Esophagus squamous epithelium (tissue), 5 donors: ENCODE measurements at places on chromosomes 3 and 15.

GRCh38 chr3:13854492-13854891, 25.4 kb downstream of the WNT7A start:
- DNase-seq, result no peak

GRCh38 chr15:76169018-76169417, 109.2 kb downstream of the TMEM266 start:
- DNase-seq, result no peak

- no peak for DNase-seq
Observed at GRCh38 chr3:73120710-73121109, 59.3 kb downstream of the EBLN2 start.

DNA sequence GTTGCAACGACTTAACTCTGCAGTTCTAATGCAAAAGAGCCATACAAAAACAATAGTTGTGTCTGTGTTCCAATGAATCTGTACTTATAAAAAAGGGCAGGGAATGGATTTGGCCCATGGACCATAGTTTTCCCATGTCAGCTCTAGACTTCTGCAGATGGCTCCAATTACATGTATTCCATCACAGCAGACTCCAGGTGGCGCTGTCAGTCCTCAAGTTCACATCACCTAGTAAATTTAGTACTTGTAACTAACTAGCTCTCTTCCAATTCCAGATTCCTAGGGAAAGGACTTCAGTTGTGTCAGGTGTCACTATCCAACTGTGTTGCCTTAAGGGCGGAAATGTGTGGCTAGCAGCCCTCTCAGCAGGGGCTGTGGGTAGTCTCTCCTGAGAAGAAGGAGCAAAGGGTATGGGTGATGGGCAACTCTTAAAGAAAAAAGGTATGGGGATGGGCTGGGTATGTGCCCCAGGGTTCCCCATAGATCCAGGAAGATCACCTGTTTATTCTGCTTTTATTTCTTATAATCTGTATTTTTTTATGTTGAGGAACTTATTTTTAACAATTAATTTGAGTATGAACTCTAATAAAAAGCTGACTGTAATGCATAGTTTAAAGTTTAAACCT, 36.2 kb downstream of the BBS4 start:
- DNase-seq, result no peak

DNA sequence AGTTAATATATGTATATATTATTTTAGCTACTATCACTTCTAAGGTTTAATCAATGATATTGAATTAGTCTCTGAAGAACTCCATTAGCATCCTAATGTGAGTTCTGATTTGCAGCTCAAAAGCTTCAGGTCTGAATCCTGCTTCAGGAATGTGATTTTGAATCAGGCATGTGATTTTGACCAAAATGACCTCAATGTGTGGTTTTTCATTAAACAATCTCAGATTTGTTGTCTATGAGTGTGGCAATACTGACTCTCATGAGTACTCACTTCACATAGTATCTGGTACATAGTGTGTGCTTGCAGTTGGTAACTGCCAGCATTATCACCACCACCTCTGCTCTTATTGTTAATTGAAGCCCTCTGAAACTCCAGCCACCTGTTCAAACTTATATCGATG, 251.0 kb downstream of the KCNH8 start:
- no peak for DNase-seq

GRCh38 chr3:38085943-38086324, 46.9 kb downstream of the DLEC1 start:
- no peak for DNase-seq

DNA sequence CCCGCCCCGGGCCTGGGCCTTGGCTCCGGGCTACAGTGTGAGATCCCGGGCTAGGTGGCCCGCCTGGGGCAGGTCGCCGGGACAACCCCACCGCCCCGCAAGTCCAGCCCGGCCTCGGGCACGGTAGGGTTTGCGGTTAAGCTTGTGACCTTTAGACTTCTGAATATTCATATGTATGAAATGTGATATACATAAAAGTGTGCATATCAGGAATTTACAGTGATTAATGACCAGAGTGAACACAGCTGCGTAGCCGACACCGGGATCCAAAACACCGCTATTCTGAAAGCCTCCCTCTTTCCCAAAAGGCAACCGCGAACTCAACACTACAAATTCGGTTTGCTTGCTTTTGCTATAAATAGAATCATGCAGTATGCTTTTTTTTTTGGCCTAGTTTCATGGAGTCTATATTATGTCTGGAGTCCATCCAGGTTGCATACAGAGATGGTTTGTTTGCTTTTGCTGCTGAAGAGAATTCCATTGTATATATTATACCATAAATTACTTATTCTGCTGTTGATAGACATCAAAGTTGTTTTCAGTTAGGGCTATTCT, 636 bp upstream of the SNRPA1 start:
- no peak for DNase-seq

DNA sequence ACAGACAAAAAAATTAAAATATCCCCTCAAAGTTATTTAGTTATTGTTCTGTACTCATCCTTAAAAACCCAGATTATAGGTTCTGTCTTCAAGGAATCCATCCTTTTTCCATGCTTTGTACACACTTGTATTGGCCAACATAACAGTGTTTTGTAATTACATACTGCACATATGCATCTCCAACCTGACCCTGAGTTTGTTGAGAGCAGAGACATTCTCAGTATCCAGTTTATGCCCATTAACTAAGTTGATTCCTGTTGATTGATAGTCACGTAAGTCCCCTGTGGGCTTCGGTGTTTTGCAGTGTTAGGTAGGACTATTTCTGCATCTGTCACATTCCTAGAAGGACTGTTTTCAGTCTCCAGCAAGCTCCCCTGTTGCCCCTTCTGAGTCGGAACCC, 33.6 kb downstream of the MOBP start:
- no peak for DNase-seq

DNA sequence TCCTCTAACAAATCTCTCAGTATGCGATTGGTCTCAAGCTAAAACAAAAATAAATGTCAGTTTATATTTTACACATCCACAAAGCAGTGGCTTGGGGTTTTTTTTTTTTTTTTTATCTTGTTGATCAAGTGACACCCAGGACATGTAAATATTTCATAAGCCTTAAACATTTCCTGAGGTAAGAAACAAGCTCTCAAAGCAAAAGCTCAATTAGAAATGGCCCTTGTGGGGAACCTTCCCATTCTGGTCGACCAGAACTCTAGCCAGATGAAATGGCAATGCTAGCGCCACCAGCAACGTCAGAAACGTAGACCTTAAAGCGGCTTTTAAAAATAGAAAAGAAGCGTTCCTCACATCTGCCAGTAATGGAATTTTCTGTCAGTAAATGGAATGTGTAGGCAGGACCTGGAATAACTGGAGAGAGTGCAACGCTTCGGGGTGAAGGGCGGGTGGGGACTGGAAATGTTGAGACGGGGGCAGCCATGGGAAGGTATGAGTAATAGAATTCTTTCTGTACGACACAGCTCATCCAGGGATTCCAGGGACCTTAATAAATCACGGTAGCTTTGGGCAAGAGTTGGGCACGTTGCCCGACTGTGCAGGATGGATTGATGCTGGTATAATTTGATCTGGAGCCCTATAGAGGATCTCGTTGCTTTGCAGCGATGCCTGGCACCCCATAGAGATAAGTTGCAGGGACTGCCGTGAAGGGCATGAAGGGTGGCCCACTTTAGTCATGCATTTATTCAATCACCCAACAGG, 44.4 kb downstream of the BTD start:
- DNase-seq, result no peak

- DNase-seq, result no peak
Observed at GRCh38 chr3:171673951-171674350, 136.3 kb downstream of the PLD1 start.
